Activated CD8-positive, alpha-beta memory T cell treated with anti-CD3 and anti-CD28 coated beads for 48 hours (primary cell): ENCODE measurements at places on chromosomes 11 and 22.

- no peak for DNase-seq
Observed at GRCh38 chr11:79263001-79263400, 177.8 kb downstream of the TENM4 start.

GRCh38 chr22:39802682-39803081 is 90.9 kb downstream of the ENTHD1 start:
- no peak for DNase-seq

DNA sequence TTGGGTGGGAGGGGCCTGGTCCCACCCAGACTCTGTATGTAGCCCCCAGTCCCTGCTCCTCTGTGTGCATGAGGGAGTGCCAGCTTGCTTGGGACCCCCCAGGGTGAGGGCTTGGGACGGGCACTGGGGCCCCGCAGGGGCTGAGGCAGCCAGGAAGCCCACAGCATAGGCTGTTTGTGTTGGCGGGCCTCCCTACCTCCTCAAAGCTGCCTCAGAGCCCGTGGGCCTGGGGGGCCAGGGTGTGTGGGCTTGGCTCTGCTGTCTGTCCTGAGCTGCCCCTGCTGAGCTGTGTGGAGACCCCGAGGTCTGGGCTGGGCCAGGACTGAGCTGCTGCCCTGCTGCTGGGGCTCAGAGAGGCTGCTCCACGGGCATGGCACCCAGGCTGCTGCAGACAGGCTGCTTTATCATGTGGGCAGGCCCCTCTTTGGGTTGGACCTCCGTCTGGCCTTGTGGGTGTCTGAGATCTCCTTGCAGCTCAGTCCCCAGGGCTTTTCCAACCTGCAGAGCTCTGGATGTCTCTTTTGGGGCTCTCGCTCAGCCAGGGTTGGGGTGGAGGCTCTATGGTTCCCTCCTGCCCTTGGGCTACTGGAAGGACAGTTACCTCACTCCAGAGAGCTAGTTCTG is 3.3 kb downstream of the TSPAN4 start:
- no peak for DNase-seq

DNA sequence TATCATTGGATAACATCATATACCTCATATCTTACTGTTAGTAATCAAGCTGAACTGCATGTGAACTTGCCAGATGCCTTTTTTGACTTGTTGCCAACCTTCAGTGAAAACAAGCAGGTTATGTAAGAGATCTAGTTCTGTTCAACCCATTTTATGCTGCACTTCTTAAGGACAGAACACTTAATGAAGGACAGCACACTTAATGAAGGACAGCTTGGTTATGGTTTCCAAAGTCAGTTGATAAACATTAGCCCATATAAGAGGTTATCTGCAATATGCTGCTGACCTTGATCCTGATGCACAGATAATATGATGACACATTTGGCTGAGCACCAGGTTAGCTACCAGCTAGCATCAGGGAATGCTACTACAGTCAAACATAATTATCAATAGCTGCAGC is 358.7 kb upstream of the PDGFD start:
- DNase-seq: no peak

DNA sequence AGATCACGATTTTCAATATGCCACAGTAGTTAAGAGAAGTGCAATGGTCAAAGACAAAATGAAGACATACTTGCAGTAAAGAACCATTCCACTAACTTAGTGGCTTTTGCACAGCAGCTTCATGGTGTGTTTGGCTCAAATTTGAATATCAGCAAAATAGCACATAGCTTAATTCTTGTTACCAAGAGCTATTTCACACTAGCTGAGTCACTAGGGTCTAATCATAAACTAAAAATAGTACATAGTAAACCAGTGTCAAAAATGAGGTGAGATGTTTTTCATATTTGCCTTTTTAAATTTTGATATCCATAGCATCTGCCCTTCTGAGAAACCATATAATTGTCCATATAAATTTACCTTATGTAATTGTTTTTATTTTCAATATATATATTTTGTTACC is 325.0 kb upstream of the LUZP2 start:
- no peak for DNase-seq

GRCh38 chr11:71329786-71330185 is 77.4 kb upstream of the SHANK2 start:
- DNase-seq: no peak

DNA sequence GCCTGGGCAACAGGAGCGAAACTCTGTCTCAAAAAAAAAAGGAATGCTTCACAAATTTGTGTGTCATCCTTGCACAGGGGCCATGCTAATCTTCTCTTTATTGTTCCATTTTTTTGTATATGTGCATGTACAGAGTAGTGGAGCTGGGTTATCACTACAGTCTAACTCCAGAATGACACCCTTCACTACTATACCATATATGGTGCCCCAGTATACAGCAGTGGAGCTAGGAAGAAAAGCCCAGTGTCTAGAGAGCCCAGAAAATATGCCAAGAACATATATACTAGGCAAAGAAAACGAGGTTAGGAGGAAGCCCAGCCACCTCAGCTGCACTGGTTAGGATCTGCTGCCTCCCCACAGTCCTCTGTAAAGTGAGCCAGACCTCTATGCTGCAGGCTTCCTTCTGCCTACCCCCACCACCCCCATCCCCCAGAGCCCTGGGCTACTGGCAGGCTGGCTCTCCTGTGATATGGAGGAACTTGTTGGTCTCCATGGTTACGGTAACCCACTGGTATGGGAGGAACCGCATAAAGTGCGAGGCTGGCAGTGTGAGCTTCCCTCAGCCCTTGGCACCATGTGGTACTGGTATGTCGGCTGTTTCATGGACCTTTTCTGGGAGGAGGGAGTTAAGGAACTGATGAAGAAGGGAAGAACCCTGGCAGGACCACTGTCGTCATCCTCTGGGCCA is 34.3 kb downstream of the RCOR2 start:
- DNase-seq: no peak
